Cardiac septum (tissue), 1 donor: ENCODE measurements at places on chromosomes 11 and 22.
A peak's percentile ranks its signal among the peaks of the same experiment; 100 is the strongest.

GRCh38 chr11:115085461-115086210, 407.3 kb downstream of the NXPE2 start:
- DNase-seq: no peak

- no peak for DNase-seq
Observed at GRCh38 chr11:10526974-10527918, 13.7 kb downstream of the RNF141 start.

DNA sequence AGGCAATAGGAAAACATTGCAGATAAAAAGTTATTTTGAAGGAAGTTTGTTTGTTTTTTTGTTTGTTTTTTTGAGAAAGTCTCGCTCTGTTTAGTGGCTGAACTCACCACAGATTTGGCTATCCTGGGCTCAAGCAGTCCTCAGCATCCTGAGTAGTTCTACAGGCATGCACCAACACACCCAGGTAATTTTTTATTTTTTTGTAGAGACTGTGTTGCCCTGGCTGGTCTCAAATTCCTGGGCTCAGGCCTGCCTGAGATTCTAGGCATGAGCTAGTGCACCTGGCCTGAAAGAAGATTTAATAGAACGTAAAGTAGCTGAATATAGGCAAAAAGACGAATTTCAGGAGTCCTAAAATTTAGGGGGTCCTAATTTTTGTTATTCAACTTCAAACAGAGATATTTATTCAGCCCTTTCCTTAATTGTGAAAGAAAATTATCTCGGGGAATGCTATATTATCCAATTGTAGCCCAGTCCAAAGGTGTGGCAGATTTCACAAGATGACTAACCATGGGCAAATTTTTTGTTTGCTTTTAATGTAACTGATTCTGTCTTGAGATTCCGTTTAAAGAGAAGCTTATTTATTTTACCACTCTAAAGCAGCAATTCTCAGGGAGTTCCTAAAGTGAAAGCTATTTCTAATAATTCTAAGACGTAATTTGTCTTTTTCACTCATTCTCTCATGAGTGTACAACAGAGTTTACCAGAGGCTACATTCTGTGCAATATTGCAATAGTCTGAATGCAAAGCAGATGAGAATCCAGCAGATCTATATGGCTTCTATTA, 940 bp downstream of the IL18 start:
- DNase-seq: no peak

DNA sequence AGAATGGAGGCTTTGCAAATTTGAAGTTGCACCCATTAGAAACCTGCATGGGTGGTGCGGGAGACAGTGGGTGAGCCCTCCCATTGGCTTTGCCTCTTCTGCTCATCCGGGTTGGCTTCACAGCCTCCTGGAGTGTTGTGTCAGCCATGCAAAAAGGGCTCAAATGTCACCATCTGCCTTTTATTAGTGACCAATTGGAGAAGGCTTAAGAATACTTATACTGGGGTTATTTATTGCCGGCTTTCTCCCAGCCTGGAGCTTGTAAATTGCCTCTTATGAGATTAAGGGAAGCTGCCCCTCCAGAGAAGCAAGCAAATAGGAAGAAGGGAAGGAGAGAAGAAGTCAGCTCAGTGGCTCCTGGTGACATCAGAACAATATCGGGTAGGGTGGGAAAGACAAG, 182.6 kb downstream of the ST3GAL4 start:
- no peak for DNase-seq

DNA sequence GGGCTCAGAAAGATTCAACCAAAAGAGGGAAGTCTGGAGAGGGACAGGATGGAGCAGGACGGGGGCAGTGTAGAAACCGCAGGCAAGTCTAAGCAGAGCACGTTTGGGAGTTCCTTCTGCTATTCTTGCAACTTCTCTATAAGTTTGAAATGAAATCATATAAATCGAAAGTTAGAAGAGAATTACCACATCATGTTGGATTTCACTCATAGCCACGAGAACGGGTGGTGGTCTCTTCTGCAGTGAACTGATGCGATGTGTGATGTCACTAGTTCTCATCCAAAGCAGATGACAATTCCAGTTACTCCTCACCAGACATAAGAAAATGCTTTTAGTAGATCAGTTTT, 36.0 kb downstream of the KCNQ1 start:
- DNase-seq: no peak

- no peak for DNase-seq
Observed at GRCh38 chr22:35152316-35152715, 86.4 kb downstream of the ISX start.

DNA sequence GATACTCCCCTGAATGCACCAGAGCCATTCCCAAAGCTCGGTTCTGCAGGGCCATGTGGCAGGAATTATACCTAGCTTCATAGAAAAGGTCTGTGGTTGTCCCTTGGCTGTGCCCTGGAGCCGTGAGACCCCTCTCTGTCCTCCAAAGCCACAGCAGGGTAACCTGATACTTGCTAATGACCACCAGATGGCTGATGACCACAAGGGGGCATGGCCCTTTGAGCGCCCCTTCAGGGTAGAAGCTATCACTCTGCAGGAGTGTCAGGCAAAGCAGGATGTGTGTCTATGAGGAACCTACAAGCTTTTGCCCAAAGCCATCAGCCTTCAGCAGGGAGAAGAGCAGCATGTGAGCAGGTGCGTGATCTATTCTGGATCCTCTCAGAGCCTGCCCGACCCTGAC, 95.3 kb downstream of the NTM start:
- DNase-seq: no peak

GRCh38 chr11:96125400-96125799, 201.5 kb upstream of the MTMR2 start:
- DNase-seq: no peak

- DNase-seq: no peak
Observed at GRCh38 chr22:28600546-28601143, 79.0 kb downstream of the TTC28 start.

DNA sequence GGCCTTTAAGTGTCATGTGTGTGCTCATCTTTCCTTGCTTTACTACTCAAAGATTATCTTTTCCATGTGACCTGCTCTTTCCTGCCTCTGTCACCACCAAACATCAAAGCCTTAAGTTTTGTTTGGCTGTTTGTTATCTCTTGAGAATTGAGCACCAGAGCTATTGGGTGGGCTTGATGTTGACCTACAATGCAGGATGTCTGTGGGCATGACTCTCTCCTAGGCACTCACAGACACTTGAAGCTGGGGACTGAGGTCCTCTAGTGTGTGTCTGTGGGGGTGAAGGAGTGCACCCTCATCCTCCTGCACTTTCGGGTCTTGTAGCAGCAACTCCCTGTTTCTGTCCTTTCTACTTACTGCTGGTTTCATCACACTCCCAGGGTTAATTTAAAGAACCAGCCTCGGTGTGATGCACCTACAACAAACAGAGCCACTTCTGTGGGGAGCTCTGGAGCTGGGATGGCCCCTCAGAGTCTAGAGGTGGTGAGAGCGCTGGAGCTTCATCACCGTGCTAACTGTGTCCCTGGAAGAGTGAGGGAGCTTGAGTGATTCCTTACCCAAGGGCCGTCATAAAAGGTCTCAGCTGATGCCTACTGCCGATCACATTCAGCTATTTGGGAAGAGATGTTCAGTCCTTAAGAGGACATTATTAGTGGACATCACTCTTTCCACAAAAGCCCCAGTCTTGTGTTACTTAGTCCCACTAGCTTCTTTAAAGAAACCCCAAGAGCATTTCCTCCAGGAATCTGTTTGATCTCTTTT, 56.3 kb downstream of the LRRC74B start:
- DNase-seq: no peak

GRCh38 chr22:50211147-50211546, 10.3 kb downstream of the SELENOO start:
- no peak for DNase-seq

- no peak for DNase-seq
Observed at GRCh38 chr11:76230392-76230791, 24.1 kb upstream of the WNT11 start.

GRCh38 chr11:102158164-102158735, 48.0 kb downstream of the YAP1 start:
- no peak for DNase-seq

- DNase-seq: no peak
Observed at GRCh38 chr11:62816557-62816956, 11.3 kb upstream of the NXF1 start.

- no peak for DNase-seq
Observed at GRCh38 chr11:104803776-104804175, 94.5 kb downstream of the CASP12 start.

GRCh38 chr11:56887940-56888339, 100.8 kb upstream of the OR5AK2 start:
- DNase-seq: no peak

DNA sequence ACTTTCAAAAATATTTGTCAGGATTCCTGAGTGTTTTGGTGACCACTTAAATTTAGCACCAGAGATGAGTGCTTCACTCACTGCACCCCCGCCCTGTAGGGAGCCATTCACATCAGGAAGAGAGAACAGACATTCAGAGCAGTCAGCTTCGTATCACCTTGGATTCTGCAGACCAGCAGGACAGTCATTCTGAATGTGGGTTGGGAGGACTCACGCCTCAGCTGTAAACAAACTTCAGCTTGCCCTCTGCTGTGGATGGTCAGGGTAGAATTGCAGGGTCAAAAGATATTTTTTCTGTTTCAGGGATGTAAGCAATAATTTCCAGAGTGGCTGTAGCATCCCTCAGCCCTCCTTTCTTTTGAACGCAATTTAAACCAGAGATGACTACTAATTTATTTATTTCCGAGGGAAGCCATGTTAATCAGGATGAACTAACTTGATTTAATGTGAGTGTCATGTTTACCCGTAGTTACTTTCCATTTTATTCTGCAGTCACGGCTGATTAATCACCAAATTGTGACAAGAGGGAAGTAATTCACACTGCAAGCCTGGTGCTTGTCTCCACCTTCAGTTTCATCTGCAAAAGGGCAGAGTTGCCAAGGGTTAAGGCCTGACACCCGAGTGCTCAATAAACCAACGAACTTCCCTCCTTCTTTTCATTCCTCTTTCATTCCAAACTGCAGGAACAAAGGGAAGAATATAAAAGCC, 174.2 kb upstream of the DDI1 start:
- DNase-seq: no peak

DNA sequence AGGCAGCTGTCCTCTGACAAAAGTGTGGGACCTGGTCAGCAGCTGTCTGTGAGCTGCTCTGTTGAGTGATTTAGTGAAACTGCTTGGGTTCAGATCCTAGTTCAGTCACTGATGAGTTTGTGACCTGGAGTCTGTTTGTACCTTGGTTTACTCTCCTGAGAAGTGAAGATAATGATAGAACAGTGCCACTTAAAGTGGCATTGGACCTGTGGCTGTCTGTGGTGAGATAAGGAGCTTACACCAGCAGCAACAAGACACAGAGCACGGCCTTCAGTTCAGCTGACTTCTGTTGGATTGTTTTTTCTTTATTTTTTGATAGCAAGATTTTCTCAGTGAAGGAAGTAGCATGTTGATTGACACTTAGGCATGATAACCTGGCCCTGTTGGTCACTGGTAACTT, 46.2 kb upstream of the CTTN start:
- no peak for DNase-seq

- DNase-seq: no peak
Observed at GRCh38 chr22:49093192-49093880, 734.3 kb downstream of the BRD1 start.

DNA sequence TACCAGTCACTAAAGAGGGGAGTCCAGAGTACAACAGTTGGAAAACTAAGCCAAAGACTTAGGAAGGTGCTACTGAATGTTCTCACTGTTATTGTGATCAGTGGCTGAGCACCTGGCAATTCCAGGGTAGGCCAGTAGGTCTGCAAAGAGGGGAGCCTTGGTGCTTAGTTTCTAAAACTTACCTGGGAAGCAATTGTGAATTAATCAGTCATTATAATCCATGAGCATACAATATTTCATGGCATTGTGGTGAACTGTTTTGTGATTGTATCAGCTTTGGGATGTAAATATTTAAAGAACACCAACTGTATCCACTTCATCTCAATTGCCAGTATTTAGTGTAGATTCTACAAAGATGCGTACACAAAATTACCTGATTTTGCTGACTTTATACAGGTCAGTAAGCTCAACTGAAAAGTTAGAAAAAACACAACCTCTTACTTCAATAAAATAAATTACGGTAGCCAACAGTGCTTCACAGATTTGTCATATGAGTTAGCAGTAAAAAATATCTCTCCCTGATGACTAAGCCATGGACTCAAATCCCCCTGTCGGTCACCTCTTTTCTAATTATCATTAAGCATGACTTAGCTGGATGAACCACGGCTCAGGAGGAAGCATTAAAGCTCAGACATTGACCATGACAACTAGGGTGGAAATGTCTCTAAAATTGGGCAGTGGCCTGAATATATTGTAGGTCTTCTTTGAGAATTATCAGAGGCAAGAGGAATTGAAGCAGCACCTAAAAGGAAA, 30.8 kb upstream of the SORL1 start:
- no peak for DNase-seq

DNA sequence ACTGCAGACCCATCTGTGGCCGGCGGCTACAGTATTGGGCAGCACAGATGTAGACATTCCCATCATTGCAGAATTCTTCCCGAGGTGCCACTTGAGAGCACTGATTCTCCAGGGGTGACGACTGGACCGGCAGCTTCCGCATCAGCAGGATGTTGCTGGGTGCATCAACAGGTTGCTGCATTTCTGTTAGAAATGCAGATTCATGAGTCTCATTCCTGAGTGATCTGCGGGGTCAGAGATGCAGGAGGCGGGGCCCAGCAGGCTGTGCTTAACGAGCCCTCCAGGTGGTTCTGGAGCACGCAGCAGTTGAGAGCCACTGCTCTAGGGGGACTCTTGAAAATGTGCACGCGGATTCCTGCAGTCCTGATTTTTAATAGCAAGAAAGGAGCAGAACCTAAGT, 321.8 kb downstream of the TBC1D22A start:
- DNase-seq: no peak

- DNase-seq: no peak
Observed at GRCh38 chr11:3058753-3059664, 1.8 kb upstream of the CARS1 start.

DNA sequence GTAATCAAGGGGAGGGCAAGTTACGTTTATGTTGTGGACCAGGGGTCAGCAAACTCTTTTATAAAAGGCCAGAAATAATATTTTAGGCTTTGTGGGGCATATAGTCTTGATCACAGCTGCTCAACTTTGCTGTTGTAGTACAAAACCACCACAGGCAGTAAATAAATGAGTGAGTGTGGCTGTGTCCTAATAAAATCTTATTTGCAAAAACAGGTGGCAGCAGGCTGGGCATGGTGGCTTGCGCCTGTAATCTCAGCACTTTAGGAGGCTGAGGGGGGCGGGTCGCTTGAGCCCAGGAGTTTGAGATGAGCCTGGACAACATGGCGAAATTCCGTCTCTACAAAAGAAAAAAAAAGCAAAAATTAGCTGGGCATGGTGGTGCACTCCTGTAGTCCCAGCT, 57.9 kb upstream of the NUP160 start:
- no peak for DNase-seq

GRCh38 chr11:45102810-45103621, 43.4 kb upstream of the PRDM11 start:
- no peak for DNase-seq

- peak; percentile 91 for DNase-seq
Observed at GRCh38 chr11:118911880-118912741, 13.6 kb downstream of the BCL9L start.

GRCh38 chr22:44032126-44032730, 8.1 kb downstream of the PARVB start:
- DNase-seq: no peak

- DNase-seq: peak; percentile 89
Observed at GRCh38 chr22:28442264-28442710, 237.4 kb downstream of the TTC28 start.

- no peak for DNase-seq
Observed at GRCh38 chr11:123020968-123021367, 39.3 kb upstream of the BSX start.
